Hematopoietic multipotent progenitor cell (in vitro differentiated cells): ENCODE measurements at places on chromosomes 16 and 17. TPM values are rescaled to one million over a fixed set of nuclear protein-coding genes. Genes with fewer than 3 reads are reported as not detected.

The XAF1 gene
- total RNA-seq, result 72.7 TPM

The C17orf67 gene
- 2.4 TPM for total RNA-seq

The TP53TG3F gene
- not detected for total RNA-seq

The TBC1D26 gene
- not detected for total RNA-seq

The KRTAP4-6 gene
- total RNA-seq, result not detected

The NECAB2 gene
- not detected for total RNA-seq

The NPIPA3 gene
- total RNA-seq, result 0.27 TPM

The MARVELD3 gene
- under 0.01 TPM for total RNA-seq

The DNAH17 gene
- total RNA-seq, result under 0.01 TPM

The TEX14 gene
- total RNA-seq, result 0.27 TPM

The ENPP7 gene
- 0.27 TPM for total RNA-seq

The NEUROD2 gene
- not detected for total RNA-seq

The RUSF1 gene
- 83.2 TPM for total RNA-seq

The MC1R gene
- total RNA-seq, result 15.9 TPM

The CRYBA1 gene
- total RNA-seq, result not detected

The MYH10 gene
- 38.8 TPM for total RNA-seq

The PERCC1 gene
- 5.1 TPM for total RNA-seq

The TNFAIP1 gene
- total RNA-seq, result 22.4 TPM

The TK2 gene
- 15.3 TPM for total RNA-seq

The SLC47A2 gene
- total RNA-seq, result not detected

The PABPN1L gene
- 0.54 TPM for total RNA-seq

The KRT40 gene
- not detected for total RNA-seq

The SECTM1 gene
- 15.1 TPM for total RNA-seq

The OMG gene
- under 0.01 TPM for total RNA-seq

The TNFSF13 gene
- 15.3 TPM for total RNA-seq

The CARD14 gene
- total RNA-seq, result not detected

The ERCC4 gene
- total RNA-seq, result 5.9 TPM

The ATMIN gene
- 21.5 TPM for total RNA-seq

The SHISA9 gene
- under 0.01 TPM for total RNA-seq

The HSDL1 gene
- total RNA-seq, result 9.4 TPM

The NOG gene
- total RNA-seq, result 67.9 TPM

The TPSG1 gene
- not detected for total RNA-seq

The P3H4 gene
- 8.6 TPM for total RNA-seq

The PRAC2 gene
- not detected for total RNA-seq

The KRT17 gene
- total RNA-seq, result not detected

The RAB37 gene
- total RNA-seq, result 79.7 TPM

The MT1G gene
- total RNA-seq, result 5.9 TPM

The CHST6 gene
- 0.27 TPM for total RNA-seq

The ZNF19 gene
- total RNA-seq, result 3.5 TPM

The RPUSD1 gene
- total RNA-seq, result 42.5 TPM
